ENCODE measurements at places on chromosomes 16 and 17.
A peak's percentile ranks its signal among the peaks of the same experiment; 100 is the strongest.

- no peak for DNase-seq
Observed at GRCh38 chr17:67532326-67532871, 155.3 kb downstream of the PITPNC1 start.

DNA sequence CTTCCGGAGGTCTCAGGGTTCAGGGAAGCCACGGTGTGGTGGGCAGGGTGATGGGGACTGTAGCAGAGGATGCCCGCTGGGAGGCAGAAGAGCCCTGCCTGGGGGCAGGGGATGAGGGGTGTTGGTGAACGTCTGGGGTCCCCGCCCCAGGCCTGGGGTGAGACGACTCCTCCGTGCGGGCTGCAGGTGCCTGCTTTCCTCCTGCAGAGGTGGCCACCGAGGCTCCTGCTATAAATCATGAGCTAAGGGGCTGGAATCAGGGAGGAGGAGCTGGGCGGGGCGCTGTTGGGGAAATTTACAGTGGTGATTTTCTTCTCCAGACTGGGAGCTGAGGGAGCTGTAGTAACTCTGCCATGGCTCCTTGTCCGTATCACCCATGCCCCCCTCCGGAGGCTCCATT, 167.0 kb downstream of the MRM1 start:
- no peak for DNase-seq

- no peak for DNase-seq
Observed at GRCh38 chr17:41415411-41415810, 9.0 kb downstream of the KRT37 start.

GRCh38 chr17:6099492-6099891, 29.3 kb downstream of the WSCD1 start:
- DNase-seq, result no peak

DNA sequence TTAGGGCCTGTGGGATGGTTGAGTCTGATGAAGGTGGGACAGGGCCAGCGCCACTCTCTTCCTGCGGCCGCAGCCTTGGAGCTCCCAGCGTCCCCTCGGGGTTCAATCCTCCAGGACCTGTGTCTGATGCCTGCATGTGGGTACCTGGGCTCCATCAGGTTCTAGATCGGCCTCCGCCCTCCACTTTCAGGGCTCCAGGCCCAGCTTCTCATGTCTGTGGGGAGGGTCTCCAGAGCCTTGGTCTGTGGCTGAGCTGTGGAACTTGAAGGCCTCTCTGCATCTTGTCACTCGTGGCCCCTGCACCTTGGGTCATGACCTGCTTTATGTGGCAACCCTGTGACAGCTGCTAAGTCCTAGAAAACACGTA, 89.8 kb upstream of the ZNF750 start:
- no peak for DNase-seq

- peak; percentile 68 for DNase-seq
Observed at GRCh38 chr16:3065069-3065741, at the start of gene IL32. Gene IL32 (plus strand): TSS chr16:3065640. CDS start chr16:3065812, 172 bp downstream.

DNA sequence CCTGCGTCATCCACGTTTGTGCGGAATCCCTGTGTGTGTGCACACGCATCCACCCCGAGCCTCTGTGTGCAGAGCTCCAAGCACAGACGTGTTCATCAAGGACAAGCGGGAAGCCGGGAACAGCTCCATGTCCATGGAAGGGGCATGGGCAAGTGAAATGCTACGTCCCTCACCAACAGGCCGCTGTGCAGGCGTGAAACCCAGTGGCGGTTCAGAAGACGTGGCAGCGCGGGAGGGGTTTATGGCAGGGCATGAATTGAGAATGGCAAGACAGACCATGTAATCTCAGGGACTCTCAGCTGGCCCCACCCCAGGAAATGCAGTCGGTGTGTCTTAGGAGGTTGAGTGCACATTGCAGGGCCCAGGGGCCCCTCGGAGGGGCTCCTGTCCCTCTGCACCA, 52.7 kb downstream of the TBC1D16 start:
- DNase-seq, result no peak

GRCh38 chr16:47016700-47017133, 43.2 kb upstream of the DNAJA2 start:
- DNase-seq, result no peak

All from CD8-positive, alpha-beta T cell (primary cell).